ENCODE measurements at places on chromosomes 2 and 18. TPM values are rescaled to one million over a fixed set of nuclear protein-coding genes. Genes with fewer than 3 reads are reported as not detected.

Gene FBXO48
- 1.3 TPM for total RNA-seq

Gene MAP3K19
- 16.0 TPM for total RNA-seq

Gene GAD1
- total RNA-seq: 60.9 TPM

Gene TRIM43
- not detected for total RNA-seq

Gene STAT1
- 44.1 TPM for total RNA-seq

Data from spinal cord (tissue), 10 donors.